ENCODE measurements at places on chromosomes 2 and 18. TPM values are rescaled to one million over a fixed set of nuclear protein-coding genes. Genes with fewer than 3 reads are reported as not detected.

- DNase-seq = no peak
Measured at GRCh38 chr18:34576622-34577021, 133.5 kb upstream of the DTNA start.

Gene RBM44
- total RNA-seq = 0.47 TPM

DNA sequence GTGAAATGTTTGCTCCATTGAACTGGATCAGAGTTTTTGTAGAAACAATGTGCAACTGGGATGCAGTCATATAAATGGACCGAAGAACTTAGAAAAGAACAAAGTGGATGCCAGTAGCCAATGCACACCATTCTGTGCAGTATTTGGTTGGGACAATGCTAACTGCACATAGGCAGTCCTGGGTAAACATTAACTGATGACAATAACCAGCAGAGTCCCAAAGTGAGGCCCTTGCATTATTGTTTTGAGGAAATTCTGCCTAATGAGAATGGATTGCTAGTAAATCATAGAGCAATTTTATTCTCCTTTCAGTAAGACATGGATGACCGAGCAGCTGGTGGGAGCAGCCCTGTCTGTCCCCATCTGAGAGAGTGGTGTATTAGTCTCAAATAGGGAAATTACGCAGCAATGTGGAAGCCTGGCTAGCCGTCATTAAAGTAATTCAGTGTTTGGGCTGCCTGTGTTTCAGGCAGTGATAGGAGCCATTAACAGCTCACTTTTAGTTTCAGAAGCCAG, 94.9 kb downstream of the KCTD1 start:
- no peak for DNase-seq

- DNase-seq = no peak
Measured at GRCh38 chr2:12244070-12244469, 472.7 kb upstream of the TRIB2 start.

Gene MAP3K2
- 29.3 TPM for total RNA-seq

DNA sequence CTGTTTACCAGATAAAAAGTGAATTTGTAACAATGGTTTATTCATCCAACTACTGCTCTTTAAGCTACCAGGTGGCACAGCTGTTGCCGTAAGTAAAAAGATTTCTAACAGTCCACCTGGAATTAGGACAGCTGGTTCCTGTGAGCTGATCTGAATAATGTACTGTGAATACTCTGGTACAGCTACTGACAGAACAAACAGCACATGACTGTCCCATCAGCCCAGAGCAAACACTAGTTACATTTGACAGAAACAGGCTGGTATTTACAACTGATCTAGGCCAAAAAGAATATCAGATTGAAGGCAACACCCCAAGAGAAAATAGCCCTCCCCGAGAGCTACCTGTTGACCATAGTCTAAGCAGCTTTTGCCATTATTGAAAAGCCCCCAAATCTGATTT, 840.4 kb downstream of the CPS1 start:
- DNase-seq = no peak

DNA sequence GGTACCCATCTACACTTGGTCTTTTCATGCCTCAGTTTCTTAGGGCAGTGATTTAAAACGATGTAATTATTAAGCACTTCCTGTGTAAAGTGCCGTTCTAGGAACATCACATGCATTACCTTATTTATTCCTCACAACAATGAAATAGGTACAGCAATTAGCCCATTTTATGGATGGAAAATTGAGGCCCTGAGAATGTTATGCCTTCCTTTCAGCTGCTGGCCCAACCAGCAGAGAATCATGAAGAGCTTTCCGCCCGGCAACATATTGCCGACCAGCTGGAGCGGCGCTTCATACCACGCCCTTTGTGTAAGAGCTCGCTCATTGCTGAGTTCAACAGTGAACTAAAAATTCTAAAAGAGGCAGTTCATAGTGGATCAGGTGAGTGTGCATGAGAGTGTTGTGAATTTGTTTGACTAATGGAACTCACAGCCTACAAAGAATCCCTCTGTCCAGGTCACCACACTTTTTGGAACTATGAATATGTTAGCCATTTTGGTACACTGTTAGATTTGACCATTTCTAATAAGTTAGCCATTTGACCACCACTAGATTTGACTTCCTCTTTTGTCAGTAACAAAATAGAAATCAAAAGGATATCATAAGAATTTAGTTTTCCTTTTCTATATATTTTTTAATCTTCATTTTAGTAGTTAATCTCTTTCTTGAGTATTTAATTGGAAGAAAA, 25.6 kb upstream of the RPE start:
- no peak for DNase-seq

DNA sequence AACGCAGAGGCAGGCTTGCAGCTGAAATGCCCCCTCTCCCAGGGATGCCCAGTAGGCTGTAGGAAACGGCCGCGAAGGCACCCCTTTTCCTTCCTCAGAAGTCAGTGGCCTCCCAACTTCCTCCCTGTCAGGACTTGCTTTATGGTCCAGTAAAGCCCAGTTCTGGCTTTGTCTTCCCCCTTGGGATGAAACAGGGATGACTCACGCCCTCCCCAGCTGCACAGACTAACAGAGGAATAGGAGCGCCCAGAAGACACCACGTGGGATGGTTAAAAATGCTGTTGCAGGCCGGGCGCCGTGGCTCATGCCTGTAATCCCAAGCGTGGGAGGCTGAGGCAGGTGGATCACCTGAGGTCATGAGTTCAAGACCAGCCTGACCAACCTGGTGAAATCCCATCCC, 6.9 kb downstream of the CREG2 start:
- peak; percentile 55 for DNase-seq

DNA sequence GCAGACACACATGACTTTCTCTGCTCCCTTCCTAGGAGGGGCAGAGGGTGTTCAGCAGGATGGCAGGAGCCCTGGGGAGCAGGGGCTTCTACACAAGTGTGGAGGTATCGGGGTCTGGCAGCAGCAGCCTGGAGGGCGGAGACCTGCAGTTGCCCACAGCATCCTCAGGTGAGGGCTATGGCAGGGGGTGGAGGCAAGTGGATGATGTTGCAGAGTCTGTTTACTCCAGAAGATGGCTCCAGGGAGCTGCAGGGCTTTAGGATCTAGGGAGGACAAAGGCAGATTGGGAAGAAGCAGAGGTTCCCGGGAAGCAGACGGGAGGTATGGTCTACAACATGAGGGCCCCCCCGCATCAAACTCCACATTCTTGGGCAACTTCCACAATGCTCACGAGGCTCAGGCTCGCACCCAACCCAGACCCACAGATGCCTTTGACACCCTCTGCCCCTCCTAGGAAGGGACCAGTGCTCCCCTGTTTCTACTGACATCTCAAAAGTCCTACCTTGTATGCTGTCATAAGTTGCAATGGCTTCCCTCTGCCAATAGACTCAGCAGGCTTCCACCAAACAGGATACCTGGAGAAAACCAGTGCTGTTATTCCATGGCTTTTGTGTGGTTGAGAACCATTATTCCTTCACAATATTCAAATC, 12.0 kb upstream of the ATP6V1C2 start:
- no peak for DNase-seq

DNA sequence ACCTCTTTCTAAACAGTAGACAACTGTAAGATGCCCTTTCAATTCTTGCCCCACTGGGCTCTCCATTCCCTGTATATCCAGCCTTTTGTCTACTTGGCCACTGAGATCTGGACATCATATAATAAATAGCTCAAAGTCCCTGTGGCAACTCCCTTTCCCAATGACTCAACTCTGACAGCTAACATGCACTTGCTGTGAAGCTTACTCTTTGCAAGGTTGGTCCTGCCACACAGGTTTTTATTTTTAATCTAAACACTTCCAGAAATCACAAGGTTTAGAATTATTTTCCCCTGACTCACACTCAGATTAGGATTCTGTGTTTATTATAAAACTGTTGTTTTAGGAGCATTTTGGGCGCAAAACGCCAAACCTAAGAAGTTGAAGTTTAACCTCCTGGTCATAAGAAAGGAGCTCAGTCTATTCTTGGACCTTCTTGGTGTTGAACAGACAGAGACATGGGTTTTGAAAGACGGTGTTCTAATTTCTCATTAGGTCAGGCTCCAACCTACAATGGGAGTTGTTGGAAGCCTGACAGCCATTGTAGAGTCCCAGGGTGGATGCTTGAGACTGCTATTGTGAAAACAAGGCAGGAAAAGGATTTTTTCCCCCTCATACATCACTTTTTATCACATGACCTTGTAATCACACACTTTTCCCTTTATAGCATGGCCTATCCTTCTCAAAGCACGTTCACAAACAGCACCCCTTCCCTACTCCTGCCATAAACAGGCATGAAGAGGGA, 124.7 kb upstream of the SERPINE2 start:
- DNase-seq = no peak

GRCh38 chr2:73825408-73825807, 3.4 kb upstream of the STAMBP start:
- DNase-seq = no peak

Gene XPO1
- total RNA-seq = 75.2 TPM

- no peak for DNase-seq
Measured at GRCh38 chr2:68764806-68765311, 30.2 kb downstream of the ARHGAP25 start.

DNA sequence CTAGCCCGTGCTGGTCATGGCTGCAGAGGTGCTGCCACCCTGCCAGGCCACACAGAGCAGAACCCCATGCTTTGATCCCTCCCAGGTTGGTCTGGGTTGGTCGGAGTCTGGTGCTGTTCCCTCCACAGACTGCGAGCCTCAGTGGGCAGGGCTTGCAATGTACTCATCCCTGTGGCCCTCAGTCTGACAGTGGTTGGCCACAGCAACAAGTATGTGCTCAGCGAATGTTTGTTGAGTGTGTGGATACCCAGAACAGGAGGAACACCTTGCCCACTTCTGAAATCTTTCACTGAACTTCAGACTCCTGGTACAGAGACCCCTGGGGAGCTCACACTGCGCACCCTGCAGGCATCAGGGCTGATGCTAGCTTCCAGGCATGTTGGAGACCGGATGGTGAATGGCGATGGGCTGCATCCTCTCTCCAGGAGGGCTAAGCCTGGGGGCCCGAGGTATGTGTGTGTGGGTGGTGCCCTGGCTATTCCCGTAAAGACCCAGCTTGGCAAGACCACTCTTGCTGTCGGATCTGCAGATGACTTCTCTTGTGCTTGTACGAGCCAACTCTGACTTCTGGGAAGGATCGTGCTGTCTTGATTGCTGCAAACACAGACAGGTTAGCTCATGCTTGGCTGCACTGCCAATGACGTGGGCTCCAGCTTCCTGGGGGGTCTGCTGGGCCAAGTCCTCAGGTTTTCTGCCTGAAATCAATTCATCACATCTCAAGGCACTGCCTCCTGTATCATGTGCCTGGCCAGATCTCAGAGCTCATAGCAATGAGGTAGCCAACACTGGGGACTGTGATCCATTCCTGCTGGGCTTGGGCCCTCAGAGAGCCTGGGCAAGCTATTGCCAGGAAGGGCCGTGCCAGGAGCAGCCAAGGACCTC, 43.7 kb downstream of the RHOB start:
- DNase-seq = peak; percentile 72

DNA sequence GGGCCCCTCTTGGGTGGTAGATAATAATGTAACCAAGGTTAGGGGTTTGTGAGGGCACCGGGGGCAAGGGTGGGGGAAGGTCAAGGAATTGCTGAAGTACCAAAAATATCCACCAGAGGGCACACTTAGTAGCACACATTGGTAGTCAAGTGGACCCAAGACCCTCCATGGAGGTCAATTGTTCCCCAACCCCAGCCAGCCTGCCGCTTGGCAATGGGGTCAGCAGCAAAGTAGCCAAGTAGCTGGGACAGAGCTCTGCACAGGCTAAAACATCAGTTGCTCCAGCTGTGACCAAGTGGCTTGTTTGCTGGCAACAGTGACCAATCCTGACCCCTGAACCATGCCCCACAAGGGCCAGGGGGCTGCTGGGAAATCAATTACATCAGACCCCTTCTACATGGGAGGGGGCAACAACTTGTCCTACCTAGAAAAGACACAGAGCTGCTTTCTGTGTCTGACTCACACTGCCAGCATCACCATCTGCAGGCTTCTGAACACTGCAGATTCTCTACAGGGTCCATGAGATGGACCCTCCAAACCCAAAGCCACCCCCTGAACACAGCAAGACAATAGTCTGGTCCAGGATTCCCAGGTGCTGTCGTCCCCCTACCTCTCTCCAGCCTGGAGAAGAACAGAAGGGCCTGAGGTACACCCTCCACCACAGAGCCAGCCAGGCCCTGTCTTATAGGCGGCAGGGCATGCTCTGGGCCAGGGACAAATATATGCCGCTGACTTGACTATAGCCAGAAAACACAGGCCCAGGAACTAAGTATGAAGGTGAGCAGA, 76.0 kb downstream of the EMX1 start:
- DNase-seq = no peak

Gene SLC5A6
- 20.0 TPM for total RNA-seq

GRCh38 chr18:48794251-48794970, 156.4 kb downstream of the SMAD7 start:
- peak; percentile 5 for DNase-seq

DNA sequence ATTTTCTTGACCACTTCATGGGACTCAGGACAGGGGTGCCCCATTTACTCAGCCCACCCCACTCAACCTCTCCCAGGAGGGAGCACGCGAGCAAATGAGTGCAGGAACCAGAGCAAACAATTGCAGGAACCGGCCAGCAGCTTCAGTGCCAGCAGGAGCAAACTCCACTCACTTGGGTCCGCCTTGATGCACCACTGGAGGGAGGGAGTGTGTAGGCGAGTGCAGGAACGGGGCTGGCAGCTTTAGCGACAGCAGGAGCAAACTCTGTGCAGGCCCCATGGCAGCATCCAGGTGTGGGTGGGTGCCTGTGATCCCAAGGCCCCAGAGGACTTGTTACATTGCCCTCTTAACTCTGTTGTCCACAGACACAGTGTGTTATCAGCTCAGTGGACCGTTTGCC, 1667.3 kb upstream of the CELF4 start:
- DNase-seq = no peak

DNA sequence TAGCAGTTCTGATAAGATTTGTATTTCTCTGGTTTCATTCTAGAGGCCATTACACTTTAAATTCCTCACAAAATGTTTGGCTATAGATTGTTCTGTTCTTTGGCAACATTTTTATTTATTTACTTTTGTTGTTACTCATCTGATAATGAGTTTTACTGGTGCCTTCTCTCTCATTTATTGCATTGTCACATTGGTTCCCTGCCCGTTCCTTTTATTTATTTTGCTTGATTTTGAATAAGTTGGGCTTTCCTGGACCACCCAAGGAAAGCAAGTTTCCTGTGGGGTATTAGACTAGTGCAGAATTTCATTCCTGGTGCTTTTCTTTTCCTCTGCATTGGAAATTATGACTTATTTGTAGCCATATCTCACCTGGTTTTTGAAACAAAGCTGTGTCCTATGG, 232.0 kb downstream of the SOCS6 start:
- DNase-seq = no peak

Gene INPP5D
- total RNA-seq = 9.3 TPM

Gene AFF3
- total RNA-seq = 22.8 TPM

Gene DNAJC10
- 71.6 TPM for total RNA-seq

Gene PROKR1
- not detected for total RNA-seq
